ENCODE measurements at places on chromosomes 12 and 14.

DNA sequence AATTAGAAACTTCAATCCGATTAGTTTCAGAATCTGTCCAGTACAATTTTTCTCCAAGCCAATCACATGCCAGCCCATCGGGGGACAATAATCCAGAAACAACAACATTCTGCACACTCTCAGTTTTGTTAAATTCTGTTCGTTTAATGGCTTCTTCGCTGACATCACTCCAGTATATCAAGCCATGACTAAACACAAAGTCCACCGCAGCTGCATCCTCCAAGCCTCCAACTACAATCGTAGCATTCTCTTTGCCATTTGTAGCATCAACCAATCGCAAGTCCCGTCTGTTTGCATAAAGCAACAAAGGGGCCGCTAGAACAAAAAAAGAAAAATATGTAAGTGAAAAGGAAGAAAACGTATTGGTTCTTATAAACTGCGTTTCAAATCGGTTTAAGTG, 22.5 kb downstream of the LRP6 start:
- DNase-seq, result no peak

GRCh38 chr12:99609455-99610181, 37.9 kb upstream of the GARIN6 start:
- DNase-seq, result no peak

- no peak for DNase-seq
Measured at GRCh38 chr14:78090864-78091263, 79.3 kb upstream of the NRXN3 start.

- no peak for DNase-seq
Measured at GRCh38 chr12:39441189-39441962, 1.5 kb downstream of the KIF21A start.

GRCh38 chr12:49043856-49044258, 16.7 kb downstream of the KMT2D start:
- DNase-seq, result no peak

DNA sequence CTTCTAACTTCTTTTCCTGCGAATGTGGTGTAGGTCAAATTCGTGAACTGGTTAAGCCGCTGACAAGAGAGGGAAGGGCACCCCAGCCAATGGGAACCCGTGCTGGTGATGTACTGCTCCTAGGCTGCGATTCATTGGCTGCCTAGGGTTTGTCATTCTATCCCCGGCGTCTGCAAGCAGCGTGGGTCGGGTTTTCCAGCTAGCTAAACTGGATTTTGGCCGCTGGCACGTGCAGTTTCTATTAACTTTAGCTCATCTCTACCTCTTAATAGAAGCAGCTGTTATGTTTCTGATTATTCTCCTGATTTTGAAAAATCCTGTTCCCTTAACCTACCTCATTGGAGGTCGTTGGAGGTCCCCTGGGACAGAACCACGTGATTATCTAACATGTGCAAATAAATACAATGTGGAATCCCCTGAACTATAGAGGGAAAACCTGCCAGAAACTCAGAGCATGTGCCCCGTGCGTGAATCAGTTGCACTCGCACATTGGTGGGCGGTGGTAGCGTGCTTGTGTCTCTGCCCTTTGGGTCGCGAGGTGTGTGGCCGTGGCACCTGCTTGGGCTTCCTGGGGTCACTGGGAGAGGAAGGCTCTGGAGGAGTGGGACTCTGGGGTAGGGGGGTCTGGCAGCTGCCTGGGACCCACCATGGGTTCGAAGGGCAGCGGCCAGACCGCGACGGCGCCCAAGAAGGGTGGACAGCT, 876 bp upstream of the PPM1A start:
- peak; percentile 95 for DNase-seq

GRCh38 chr14:104756477-104757237, 3.7 kb downstream of the SIVA1 start:
- DNase-seq, result no peak

DNA sequence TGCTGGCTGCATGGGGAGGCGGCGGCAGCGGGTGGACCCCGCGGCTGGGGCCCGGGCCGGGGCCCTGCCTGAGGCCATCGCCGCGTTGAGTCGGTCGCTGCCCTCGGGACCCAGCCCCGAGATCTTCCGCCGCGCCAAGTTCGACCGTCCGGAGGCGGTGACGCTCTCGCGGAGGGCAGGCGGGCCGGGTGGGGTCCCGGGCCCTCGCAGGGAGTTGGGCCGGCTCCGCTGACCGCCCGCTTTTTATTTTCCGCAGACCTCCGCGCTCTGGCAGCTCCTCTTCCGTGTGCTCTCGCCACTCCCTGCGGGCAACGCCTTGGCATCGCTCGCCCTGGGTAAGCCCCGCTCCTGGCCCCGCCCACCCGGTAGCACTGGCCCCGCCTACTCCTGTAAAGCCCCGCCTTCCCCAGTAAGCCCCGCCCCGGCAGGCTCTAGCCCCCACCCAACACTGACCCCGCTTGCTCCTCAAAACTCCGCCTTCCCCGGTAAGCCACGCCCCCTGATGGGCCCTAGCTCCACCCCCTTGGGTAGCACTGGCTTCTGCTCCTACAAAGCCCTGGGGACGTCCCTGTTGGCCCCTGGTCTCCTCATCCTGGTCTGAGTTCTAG, 424 bp downstream of the TEDC1 start:
- DNase-seq, result peak; percentile 69

DNA sequence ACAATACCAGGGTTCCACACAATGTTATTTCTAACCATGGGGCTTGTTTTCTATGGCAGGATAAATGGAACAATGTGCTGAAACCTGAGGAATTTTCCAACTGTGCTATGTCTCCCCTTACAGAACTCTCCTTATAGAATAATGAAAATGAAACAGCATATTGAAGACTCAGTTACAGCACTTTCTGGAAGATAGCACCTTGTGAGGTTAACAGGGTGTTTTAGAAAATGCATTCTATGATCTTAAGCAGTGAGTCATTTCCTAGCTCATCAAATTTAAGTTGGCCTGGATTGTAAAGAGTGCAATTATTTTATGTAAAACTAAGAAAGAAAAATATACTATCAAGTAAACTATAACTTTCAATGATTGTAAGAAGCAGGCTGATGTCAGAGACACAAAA, 60.1 kb upstream of the CNTN1 start:
- DNase-seq, result no peak

DNA sequence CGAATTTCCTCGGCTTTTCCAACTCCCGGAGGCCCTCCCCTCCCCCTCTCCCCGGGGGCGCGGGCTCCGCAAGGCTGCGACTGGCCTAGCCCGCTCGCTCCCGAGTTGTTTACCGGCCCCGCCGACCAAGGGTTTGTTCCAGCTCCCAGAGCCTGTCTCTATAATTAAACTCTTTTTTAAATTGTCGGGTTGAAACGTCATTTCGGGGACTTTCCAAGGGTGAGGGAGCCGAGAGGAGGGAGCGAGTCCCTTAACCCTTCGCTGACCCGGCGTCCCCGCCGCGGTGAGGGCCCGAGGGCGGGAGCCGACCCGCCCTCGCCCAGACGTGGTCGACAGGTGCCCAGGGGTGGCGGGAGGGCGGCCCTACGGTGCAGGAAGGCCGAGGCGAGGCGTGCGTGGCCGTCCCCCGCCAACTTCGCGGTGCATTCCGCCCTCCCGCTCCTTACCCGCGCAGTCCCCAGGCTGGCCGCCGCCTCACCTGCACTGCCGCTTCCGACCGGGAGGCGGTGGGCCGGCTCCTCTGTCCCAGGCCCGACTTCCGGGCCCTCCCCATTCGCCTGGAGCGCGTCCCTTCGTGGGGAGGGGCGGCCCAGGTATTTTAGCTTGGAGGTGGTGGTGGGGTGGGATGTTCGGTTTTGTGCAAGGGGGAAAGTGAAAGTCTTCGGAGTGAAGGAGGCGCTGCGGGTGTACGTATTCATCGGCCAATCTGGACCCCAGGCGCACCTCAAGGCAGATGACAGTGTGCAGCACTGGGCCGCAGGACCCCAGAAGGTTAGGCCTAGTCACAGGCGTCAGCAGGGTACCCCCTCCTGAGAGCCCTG, 2.9 kb upstream of the ZFP36L1 start:
- peak; percentile 92 for DNase-seq

GRCh38 chr14:23033801-23034497, 751 bp downstream of the PSMB5 start:
- no peak for DNase-seq

GRCh38 chr14:43157661-43158060, 1349.4 kb downstream of the FSCB start:
- DNase-seq, result no peak

GRCh38 chr12:65534238-65534841, 255.9 kb downstream of the MSRB3 start:
- no peak for DNase-seq

DNA sequence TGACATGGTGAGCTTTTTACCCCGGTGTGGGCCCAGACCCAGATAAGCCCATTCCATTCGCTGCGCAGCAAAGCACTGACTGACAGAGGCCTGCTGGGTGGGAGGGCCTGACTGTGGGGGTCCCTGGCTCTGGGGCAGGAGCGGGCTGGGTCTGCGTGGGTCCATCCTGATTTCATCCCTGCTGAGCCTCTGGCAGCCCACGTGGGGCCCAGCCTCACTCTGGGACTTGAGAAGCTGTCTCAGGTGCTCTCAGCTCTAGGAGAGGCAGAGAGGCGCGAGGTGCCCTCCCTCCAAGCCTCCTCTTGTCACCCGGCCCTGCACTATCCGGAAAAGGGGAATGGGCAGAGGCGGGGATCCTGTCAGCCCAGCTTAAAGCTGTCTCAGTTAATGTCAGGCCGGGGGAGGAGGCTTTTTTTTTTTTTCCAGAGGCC, 927 bp downstream of the ABCB9 start:
- no peak for DNase-seq

GRCh38 chr12:97359021-97359690, 103.4 kb upstream of the RMST start:
- DNase-seq, result no peak

DNA sequence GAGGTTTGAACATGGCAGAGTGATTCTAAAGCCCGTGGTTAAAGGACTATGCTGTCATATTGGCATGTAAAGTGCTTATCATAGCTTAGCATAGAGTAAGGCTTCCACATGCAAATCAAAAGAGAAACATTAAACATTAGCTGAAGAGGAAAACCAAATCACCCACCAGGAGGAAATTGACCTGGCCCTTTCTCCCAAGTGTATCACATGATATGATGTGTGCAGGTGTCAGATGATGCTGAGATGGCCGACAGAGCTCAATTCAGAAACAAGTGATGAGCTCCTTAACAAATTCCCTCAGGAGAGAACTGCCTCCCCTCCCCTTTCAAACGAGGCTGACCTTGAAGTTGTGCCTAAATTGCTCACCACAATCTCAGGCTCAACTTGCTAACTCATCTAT, 217.1 kb upstream of the BTG1 start:
- DNase-seq, result no peak

DNA sequence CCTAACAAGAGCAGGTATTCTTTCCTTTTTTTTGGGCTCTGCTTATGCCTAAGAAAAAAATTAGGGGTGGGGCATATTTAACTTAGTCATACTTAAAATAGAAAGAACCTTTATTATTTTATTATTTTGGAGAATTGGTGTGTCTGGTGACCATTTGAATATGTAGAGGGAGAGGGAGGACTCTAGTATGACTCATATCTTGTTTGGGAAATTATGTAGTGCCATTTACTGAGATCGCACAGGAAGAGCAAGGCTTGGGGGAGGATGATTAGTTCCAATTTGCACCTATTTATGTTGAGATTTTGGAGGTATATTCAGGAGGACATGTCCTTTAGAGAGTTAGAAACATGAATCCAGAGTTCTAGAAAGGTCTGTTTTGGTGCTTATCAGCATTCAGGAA, 9.9 kb downstream of the ZNF410 start:
- no peak for DNase-seq

- DNase-seq, result no peak
Measured at GRCh38 chr12:12510141-12510540, 52.5 kb downstream of the DUSP16 start.

DNA sequence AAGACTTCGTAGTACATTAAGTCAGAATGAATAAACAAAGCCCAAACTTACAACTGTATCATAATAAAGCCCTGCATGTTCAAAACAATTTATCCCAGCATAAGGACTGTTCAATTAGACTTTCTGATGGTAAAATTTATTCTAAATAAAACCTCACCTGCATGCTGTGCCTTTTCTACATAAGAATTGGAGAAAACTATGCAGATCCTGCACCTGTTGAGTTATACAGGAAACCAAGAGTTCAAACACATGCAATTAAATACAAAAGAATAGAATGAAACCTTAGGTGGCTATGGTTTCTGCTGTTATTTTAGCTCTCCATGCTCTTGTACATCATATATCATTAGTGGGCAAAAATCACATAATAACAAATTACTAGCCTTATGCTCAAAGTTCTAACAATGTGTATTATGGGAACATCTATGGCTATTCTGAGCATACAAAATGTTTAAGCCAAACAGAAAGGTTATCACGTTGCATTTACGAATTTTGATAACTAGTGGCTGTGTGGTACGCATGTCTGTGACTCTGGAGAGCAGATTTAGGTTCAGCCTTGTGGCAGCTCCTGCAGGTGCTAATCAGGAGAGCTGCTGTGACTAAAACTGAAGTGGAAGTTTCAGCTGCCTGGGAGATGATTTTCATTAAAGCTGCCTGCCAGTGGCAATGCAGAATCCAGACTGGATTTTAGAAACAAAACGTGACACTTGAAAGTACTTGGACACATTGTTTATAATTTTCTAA, 36.1 kb upstream of the LRFN5 start:
- no peak for DNase-seq

DNA sequence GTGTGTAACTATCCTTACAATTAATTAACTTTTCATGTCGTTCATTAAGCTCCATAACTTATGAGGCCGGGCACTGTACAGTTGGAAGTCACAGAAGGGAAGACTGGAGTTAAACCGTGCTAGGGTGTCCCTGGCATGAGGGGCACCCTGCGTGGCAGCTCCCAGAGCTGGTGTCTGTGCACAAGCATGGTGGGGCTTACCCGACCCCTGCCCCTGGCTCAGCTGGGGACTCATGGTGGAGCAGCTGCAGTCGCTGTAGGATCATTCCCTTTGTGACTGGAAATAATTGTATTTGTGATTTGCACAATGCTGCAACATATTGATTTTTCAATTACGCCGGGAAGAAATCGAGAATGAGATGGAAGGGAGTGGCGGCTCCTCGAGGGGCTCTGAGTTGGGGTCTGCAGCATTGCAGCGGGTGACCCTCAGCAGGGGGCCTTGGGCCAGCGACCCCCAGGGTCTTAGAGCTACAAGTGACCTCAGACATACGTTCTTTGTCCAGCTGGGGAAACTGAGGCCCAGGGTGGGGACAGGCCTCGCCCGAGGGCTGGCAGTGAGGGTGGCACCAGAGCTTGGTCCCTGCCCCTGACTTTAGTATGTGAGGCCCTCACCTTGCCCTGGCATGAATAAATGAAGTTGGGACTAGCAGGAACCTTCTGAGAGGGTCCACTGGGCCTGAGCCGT, 125.4 kb downstream of the KIF26A start:
- no peak for DNase-seq

DNA sequence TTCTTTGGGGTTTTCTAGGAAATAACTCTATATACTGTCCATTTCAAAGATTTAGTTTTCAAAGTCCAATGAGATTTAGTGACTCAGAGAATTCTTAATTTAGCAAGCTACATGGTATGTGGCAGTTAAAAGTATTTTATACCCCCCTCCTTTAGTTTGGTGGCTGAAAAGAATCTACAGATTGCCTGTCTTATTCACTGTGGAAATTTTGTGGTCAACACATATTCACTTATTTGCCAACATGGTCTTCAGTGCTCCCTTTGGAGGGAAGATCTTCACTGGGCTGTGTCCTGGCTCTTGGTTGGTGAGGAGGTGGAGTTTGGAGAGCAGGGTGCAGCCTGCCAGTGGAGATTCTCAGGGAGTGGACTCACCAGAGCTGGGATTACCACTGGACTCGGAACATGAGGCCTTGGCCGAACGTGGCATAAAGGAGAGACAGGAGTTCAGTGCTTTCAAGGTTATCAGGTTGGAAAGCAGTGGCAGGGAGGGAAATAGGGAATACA, 39.8 kb downstream of the SAMD4A start:
- DNase-seq, result no peak
